ENCODE measurements at places on chromosomes 16 and 17.

DNA sequence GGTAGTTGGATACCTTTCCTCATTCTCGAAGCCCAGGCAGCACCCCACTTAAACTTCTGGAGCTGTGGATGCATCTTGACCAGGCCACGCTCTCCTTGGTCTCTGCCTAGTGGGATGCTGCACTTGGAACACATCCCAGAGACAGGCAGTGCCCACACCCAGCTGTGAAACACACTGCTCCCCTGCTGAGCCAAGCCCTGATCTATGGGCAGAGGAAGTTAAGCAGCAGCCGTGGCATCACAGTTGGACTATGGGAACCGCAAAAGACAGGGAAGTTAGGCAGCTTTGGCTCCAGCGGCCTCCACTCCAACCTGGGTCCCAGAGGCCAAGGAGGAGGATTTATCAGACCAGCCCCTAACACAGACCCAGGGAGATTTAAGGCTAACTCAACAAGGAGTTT lies 284.8 kb upstream of the CCL2 start:
- DNase-seq: no peak

DNA sequence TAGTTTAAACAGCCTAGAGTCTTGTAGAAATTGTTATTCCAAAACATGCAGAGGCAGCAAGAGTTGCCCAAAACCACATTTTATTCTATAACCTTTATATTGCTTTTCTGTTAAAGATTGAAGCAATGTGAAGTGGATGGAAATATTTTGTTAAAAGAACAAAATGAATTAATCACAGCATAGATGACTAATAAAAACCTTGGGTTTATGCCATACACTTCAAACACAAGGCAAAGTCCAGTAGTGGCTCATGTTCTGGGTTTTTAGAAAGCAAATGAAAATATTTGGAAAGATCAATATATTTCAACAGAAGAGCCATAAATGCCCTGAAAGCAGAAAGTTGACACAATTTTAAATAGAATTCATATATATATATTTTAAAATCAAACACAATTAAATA lies 36.7 kb upstream of the ULK2 start:
- no peak for DNase-seq

DNA sequence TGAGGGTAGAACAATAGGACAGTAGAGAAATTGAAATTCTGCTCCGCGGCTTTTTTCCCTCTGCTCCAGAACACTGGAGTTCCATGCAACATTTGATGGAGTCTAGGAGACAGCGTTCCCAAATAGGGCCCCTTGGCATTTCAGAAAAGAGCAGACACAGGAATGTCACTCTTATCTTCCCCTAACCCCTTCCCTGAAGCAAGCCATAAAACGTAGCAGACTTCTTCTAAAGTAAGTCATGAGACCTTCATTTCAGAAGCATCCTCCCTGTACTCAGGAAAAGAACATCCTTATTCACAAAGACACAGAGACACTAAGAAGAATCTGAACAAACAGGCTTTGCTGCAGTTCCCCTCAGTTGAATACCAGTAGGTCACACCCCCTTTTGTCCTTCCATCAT lies 296.1 kb upstream of the SOX9 start:
- no peak for DNase-seq

GRCh38 chr16:29915590-29916247 lies 10.3 kb downstream of the KCTD13 start:
- DNase-seq: no peak

DNA sequence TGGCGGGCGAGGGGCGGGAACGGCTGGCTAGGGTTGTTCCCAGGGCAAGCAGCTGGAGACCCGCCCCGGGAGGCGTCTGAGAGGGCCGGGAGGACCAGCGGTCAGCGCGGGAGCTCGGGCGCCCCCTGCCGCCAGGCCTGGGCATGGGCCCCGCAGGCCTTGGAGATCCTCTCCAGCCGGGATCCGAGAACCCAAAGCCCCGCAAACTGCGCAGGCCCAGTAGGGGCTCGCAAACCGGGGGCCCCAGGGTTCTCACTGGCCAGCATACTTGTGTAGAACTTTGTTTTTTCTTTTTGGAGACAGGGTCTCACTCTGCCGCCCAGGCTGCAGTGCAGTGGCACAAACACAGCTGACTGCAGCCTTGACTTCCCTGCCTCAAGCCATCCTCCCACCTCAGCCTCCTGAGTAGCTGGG lies 20.8 kb upstream of the ZNF423 start:
- DNase-seq: peak; percentile 91

DNA sequence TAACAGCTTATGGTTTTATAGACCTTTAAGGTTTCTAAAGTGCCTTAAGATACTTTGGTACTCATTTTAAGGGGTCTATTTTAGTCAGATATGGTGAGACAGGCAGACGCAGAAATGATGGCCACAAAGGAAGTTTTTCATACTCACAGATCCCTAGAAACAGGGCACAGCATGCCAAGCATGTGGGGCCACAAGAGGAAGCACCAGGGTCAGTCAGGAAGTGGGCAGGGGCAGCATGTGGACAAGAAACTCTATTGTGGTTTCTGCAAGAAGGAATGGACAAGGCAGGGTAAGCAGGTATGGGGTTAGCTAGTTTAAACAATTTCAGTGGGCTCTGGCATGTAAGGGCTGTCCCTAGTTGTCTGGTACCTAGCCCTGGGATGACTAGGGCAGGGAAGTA lies 8.5 kb downstream of the EFCAB3 start:
- DNase-seq: no peak

DNA sequence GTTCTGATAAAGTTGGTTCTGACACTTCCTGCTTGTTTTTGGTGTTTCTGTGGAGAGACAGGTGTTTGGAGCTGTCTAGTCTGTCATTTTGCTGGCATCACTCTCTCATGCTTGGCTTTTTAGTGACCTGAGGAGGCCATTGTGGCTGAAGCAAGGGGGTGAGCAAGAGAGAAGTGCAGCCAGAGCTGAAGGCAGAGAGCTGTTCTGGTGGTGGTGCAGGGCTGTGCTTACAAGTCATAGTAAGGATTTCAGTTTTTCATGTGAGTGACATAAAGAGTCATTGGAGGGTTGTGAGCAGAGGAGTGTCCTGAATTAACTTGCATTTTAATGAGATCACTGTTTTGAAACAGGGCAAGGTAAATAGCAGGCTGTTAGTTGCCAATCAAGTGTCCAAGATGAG lies 97.5 kb downstream of the CHD9 start:
- no peak for DNase-seq

- no peak for DNase-seq
Observed at GRCh38 chr17:69500911-69501429, 86.5 kb downstream of the MAP2K6 start.

DNA sequence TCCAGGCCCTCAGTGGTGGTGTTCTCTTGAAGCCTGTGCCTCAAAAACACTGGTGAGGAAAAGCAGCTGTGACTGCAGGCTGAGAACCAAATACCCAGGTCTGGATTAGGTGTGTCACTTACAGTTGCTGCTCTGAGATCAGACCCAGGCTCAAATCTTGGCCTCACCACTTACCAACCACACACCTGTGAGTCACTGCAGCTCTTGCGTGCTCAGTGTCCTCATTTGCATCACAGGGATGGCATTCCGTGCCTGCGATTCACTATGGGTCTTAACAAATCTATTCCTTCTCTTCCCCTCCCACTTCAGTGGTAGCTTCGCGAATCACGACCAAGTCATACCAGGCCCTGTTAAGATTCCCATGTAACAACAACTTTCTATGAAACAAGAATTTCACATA lies 233.4 kb upstream of the HSBP1 start:
- DNase-seq: no peak

- DNase-seq: no peak
Observed at GRCh38 chr17:47265983-47266541, 12.4 kb downstream of the ITGB3 start.

GRCh38 chr17:4436846-4437245 lies 3.1 kb downstream of the SPNS3 start:
- DNase-seq: no peak

DNA sequence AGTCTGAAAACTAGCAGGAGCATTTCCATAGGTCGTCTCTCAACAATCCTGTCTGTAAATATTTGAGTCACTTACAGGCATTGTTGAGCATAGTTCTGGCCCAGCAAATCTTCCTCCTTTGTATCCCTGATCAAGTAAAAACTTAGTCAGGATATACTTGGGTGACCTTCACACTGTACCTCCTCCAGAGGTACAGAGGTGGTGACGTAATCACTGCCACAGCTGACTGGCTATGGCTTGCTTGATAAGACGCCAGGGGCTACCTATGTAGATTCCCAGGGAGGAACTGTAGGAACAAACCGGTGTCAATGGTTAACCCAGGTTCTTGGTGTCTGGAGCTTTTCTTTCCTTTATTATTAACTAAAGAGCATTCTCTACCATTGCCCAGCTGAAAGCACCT lies at the start of gene KCNJ16:
Gene KCNJ16, plus strand, starts transcription at position 270 of the 400 bp plus-strand sequence. CDS start 56,863 bp downstream, outside the sequence.
- DNase-seq: no peak

- no peak for DNase-seq
Observed at GRCh38 chr16:70772493-70772892, 28.5 kb downstream of the VAC14 start.

DNA sequence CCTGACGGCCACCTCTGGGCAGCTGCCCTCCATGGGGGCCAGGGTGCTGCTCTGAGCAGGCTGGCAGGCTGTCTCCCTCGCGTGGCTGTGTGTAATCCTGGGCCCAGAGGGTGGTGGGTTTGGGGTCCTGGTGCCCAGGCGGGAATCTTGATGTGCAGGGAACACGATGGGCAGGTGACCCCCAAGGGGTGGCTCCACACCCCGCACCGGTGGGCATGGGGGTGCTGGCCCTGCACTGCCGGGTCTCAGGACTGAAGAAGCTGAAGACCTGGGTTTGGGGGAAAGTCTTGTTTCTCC lies 8.6 kb downstream of the CHMP6 start:
- DNase-seq: no peak

GRCh38 chr17:81884520-81884919 lies 6.9 kb downstream of the ALYREF start:
- DNase-seq: no peak

DNA sequence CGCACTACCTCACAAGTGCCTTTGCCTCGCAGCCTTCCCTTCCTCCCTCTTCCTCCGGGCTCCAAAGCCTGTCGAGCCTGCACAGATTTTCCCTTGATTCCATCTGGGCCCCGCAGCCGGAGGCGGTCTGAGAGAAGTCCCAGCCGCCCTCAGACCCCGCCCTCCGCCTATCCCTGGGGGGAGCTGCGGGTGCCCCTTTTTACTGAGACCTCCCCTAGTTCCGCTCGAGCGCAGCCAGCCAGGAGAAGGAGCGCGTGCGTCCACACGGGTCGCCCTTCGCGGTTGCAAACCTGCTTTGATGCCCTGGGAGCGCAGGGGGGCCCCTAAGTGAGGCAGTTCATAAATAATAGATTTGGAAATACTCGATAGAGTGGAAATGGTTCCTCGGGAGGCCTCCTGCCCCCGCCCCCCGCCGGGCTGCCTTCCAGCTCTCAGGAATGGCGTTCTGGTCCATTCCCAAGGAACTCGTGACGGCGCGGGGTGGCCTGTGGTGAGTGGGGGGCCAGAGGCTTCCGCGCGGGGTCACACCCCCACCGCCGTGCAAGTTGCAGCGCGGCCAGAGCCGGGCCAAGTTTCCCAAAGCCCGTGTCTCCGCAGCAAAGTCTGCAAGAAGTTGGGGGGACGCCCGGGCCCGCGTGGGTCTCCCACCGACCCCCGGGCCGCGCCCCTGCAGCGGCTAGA lies 610 bp downstream of the C16orf74 start:
- DNase-seq: peak; percentile 75

- DNase-seq: no peak
Observed at GRCh38 chr17:76500747-76501017, 541 bp downstream of the RHBDF2 start.

DNA sequence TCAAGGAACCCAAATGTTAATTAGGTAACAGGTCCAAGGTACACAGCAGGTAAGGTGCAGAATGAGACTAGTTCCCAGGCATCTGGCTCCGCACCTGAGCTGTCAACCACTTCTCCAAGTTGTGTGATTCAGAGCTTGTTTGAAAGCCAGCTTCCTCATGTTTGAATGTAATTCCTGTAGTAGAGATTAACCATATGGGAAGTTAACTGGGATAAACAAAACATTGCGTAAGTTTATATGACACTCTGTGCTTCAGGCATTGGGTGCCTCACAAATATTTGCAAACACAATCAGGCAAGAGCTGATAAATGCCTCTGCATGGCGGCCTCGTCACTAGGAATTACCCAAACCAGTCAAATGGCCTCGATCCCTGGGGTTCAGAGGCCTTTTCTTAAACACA lies 27.9 kb upstream of the CPHXL start:
- no peak for DNase-seq

DNA sequence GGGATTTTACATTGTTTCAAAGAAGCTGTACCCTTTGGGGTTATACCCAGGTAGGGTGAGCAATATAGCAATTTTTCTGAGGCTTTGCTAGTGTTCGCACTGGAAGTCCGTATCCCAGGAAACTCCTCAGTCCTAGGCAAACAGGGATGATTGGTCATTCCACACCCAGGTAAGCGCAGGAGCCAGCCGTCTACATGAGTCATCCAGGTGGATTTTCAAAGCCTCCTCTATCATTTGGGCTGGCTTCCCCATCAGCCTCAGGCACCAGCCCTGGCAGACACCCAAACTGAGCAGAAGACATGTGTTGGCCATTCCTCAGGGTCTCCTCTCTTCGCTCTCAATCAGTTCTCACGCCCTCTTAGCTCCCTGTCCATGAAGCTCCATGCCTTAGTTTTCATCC lies 135.6 kb downstream of the AIPL1 start:
- no peak for DNase-seq

- no peak for DNase-seq
Observed at GRCh38 chr17:55530064-55530463, 18.8 kb upstream of the SMIM36 start.

GRCh38 chr16:28513484-28514181 lies 7.0 kb upstream of the IL27 start:
- DNase-seq: no peak

- DNase-seq: no peak
Observed at GRCh38 chr16:53511403-53512280, 8.6 kb upstream of the AKTIP start.

DNA sequence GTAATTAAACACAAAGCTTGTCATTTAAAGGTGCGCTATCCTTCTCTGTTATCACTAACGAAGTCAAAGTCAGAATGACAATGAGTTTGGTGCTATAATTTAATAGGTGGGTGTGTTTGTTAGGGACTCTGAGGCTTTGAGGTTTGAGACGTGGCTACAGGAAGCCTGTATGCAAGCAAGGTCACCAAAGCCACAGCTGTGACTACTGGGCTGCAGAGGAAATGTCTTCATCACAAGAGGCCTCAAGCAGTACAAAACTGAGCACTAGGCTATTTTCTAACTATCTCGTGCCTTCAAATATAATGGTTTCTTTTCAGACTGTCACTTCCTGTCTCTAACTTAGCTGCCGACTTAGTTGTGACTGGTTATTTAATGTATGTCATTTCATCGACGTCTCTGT lies 141.2 kb downstream of the AATF start:
- DNase-seq: no peak

GRCh38 chr17:5661491-5662125 lies 77.3 kb upstream of the NLRP1 start:
- DNase-seq: no peak

GRCh38 chr17:65790241-65790640 lies 228.8 kb upstream of the AXIN2 start:
- no peak for DNase-seq
